Mucosa of descending colon (tissue), 3 donors: ENCODE measurements at places on chromosomes 3 and 15.
A peak's percentile ranks its signal among the peaks of the same experiment; 100 is the strongest.

GRCh38 chr3:137222736-137223225, 265.0 kb downstream of the IL20RB start:
- no peak for DNase-seq

GRCh38 chr15:71249986-71250385, 134.7 kb downstream of the THSD4 start:
- no peak for DNase-seq

- peak; percentile 80 for DNase-seq
Observed at GRCh38 chr15:89912674-89913396, at the start of gene ARPIN. TSS of gene ARPIN (minus strand) at chr15:89912952. CDS start at chr15:89912835, 117 bp downstream.

- DNase-seq: no peak
Observed at GRCh38 chr3:40911928-40912327, 287.4 kb upstream of the CTNNB1 start.

- no peak for DNase-seq
Observed at GRCh38 chr15:56763141-56763895, 30.0 kb upstream of the ZNF280D start.

GRCh38 chr3:140276703-140277102, 341.7 kb downstream of the CLSTN2 start:
- peak; percentile 28 for DNase-seq

DNA sequence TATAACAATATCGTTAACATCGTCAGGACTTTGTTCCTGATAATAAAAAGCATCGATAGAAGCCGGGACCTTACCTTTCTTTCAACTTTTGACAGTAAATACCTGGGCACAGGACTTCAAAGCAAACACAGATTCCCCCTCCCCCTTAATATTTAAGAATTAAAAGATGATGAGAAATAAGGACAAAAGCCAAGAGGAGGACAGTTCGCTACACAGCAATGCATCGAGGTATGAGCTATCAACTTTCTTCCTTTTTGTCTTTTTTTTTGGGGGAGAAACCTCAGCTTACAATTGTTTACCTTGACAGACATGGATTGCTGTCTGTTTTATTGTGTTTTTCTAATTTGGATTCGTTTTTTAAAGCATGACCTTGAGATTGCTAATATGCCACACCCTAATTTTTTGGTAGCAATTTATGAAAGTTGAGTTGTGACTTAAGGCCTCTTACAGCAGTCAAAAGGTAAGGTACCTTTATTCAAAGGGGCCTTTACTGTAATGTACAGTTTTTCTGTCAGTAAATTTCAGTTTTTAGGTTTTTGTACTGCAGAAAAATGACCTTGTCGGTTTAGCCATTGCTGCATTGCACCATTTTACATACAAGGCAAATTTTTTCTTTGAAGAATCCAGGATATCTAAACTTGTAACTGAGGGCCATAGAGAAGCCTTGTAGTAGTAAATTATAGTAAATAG, 1.1 kb downstream of the CHD2 start:
- no peak for DNase-seq

GRCh38 chr15:32807331-32807730, 89.5 kb downstream of the GREM1 start:
- no peak for DNase-seq

- no peak for DNase-seq
Observed at GRCh38 chr3:32872487-32873382, 54.9 kb downstream of the TRIM71 start.

DNA sequence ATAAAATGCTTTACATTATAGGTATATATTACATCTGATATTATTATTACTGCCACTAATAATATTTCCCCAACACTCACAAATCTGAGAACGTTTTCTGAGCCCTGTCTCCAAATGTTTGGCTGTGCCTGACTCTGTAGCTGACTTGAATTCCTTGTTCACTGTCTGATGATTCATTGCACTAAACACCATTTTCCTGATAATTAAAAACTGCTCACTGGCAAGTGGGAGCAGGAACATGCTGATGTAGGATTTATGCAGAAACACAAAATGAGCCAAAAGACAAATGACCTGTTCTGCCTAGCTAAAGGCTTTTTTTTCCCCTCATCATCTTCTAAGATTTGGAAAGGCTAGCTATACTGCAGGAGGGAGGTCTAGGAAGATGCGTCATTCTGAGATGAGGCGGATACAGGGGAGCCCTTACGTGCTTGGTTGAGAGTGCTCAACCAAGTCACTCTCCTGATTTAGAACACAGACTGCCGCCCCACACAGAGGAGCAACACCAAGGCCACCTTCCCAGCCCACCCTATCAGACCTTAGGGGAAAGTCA, 380.7 kb downstream of the EPHB1 start:
- DNase-seq: no peak

GRCh38 chr15:89043031-89044002, 44.9 kb upstream of the ABHD2 start:
- no peak for DNase-seq

- DNase-seq: no peak
Observed at GRCh38 chr15:95024351-95024750, 793.0 kb downstream of the MCTP2 start.

DNA sequence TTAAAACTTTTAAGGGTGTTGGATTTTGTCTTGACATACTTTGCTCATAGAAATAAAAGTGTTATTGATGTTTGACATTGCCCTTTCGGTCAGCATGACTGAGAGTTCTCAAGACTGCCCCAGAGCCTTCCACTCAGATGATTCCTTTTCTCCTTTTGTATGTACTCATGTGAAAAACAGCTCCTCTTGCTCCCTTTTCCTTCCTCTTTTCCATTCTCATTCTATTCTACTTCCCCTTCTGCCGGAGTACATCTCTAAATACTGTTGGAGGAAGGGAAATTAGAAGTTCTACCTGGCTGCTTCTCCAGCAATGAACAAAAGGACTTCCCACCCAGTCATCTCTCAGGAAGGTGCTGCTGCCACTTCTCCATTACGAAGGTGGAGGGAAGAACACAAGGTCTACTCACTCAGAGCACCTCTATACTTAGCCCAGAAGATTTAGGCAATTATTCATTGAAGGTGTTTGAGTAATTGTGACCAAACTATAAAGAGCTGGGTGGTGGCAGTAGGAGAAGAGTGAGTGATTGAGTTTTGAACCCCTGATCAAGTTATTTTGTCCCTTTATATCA, 163.8 kb upstream of the MBNL1 start:
- no peak for DNase-seq

DNA sequence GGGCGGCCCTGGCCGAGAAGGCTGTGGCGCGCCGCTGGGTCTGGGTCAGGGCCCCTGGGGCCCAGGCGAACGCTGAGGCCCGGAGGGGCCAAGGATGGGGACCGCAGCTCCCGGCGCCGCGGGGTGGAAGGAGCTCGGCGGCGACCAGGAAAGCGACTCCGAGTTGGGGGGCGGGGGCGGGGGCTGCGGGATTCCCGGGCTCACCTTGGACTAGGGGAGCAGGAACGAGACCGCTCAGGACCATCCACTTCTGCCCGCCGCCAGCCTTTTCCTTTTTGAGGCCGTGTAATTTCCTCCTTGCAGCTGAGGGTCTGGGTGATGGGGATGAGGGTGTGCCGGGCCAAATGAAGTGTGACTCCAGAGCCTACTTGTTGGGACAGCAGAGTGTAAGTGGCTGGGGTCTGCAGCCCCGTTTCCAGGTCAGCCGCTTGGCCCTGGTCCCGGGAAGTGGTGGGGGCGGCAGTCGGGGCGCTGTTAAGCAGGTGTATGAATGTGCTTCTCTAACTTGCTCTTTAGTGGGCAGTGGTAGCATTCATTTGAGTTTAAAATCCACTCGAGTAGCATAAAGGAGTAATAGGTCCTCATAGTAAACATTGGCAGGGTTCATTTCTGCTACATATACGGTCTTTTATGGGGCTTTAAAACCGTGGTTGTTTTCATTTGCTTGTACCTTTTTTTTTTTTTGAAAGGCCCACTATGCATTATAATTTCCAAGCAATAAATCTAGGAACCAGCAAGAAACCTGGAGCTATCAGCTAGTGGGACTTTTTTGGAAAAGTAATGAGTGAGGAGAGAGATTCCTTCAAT, 717 bp downstream of the PXK start:
- DNase-seq: peak; percentile 65

- DNase-seq: no peak
Observed at GRCh38 chr15:75185271-75186029, 16.2 kb upstream of the C15orf39 start.

GRCh38 chr3:111708157-111708771, 113.1 kb upstream of the ZBED2 start:
- DNase-seq: no peak

DNA sequence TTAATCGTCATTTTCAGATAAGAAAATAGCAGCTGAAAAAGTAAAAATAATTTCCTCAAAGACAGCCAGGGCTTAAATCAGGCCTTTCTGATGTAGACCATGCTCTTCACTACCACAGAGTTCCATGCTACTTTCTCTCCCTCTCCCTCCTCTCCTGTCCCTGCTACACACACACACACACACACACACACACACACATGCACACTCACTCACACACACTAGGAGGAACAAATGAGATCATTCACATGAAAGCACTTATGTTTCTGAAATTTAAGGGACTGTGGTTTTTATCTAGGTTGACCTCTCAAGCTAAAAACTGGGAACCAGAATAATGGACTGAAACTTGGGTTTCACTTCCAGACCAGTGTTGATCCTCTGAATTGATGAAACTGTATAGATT, 4.1 kb upstream of the PSMA4 start:
- no peak for DNase-seq

- DNase-seq: peak; percentile 82
Observed at GRCh38 chr15:80695911-80696661, 976 bp downstream of the ABHD17C start.

DNA sequence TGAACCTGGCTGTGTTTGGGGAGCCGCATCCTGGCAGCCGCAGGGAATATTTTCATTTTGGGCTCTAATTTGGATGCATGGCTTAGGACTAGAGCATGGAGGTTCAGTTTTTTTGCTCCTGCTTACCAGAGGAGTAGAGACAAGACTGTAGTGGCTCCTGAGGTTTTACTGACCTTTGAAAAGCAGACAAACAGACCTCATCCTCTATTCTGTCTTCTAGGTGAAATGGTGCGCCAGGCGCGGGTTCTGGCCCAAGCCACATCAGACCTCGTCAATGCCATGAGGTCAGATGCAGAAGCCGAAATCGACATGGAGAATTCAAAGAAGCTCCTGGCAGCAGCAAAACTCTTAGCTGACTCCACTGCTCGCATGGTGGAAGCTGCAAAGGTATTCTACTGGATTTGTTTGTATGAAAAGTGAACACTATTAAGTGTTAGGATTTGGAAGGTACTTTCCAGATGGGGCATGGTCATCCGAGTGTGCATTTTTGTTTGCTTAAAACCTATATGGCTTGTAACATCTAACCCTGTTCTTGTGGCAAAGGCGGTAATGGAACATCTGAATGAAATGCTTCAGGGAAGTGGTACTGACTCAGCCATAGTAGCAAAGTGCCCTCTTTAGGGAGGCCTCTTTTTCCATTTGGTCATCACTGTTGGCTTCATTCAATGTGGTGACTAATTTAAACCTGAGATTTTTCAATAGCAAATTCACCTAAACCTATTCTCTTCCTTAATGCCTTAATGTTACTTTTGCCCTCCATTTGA, 330.7 kb upstream of the TPM1 start:
- no peak for DNase-seq

DNA sequence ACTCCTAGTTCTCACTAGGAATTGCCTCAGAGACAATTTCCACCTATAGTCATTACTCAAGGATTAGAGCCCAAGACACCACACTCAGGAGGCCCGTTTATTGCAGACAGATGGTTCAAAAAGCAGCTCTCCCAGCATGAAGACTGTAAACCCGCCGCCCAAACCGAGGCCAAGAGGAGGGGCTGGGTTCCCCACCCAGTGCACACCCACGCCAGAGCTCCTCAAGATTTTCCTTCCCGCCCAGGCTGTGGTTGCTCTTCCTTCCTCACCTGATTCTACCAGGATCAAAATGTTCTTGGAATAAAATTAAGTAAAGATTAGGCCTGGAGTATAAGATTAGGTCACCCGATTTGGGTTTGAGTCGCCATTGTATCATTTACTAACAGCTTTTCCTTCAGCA, 364.4 kb downstream of the MECOM start:
- DNase-seq: peak; percentile 75

GRCh38 chr15:89333959-89334509, 590 bp downstream of the POLG start:
- DNase-seq: no peak

- DNase-seq: no peak
Observed at GRCh38 chr3:135007607-135008006, 212.5 kb downstream of the EPHB1 start.

GRCh38 chr3:196024968-196025367, 56.9 kb downstream of the TFRC start:
- DNase-seq: no peak

- DNase-seq: no peak
Observed at GRCh38 chr3:157157836-157158235, 2.1 kb downstream of the CCNL1 start.

- no peak for DNase-seq
Observed at GRCh38 chr3:146314871-146315270, 64.0 kb upstream of the PLSCR4 start.

DNA sequence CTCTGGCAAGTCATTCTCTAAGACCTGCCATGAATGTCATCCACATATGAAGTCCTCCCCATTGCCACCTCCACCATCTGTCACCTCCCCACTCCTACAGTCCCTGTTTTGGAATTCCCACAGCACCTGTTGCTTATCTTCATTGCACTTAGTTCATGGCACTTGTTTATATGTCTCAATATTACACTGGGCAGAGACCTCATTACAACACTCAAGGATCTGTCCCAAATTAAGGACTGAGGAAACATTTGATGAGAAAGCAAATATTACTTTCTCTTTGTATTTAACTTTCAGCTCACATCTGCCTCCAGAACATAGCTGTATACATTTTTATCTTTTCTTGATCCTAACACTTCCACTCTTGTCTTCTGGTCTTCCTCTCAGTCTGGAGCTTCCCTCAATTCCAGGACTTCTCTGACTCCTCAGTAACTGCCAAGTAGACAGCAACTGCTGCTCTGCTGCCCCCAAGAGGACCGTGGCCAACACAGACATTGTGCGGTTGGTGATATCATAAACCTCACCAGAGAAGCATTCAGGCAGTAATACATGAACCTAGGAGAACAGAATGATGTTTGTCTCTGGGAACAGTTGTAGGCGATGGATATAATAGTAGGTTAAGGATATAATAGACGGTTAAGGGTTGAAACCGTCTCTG, 45.0 kb upstream of the FGF12 start:
- DNase-seq: no peak

GRCh38 chr3:176032043-176032442, 1165.2 kb downstream of the TBL1XR1 start:
- DNase-seq: no peak

DNA sequence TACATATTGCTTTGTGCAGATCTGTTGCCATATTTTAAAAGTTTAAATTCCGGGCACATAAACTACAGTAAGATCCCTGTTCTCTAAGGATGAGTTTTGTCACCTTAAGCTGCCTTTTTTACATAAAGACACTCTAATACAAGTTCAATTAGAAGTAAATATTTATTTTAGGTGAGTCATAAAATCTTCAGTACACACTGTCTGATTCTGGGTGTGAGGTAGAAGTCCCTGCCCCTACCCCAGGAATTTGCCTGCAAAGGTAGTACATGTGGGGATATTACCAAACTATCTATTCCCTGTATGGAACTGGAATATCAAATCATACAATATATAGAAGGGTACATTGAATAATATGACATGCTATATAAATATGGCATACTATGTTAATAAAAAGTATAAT, 6.3 kb downstream of the SCG3 start:
- DNase-seq: no peak
